ENCODE measurements at places on chromosomes 5 and 9.

DNA sequence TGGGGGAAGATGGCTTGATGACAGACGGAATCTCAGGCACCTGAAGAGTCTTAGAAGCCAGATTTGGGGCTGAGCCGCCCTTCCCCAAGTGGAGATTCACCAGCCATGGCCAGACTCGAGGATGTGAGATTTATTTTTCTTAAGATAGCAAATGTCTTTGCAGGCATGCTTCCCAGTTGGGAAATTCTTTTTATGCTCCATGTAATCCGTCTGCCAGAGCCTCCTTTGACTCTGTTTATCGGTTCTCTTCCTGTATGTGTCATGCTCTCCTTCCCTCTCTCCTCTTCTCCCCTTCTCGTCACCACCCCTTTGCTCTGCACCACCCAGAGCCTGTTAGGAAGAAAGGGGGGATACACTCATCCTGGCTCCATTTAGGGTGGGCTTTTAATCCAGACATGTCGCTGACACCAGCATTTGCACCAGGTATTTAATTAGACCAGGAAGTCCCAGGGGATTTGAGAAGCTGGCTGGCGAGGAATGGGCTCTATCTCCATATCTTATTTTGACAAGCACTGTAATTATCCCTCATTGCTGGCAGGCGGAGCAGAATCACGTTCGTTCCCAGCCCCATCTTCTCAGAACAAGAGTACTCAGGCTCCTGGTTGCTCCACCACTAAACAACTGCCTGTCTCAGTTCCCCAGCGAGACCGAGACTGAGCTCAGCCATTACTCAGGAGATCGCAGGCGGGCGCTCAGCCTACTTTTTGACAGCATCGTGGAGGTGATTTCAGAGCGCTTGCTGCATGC, 50.9 kb downstream of the KCNIP1 start:
- DNase-seq, result no peak

GRCh38 chr5:135189024-135189423, 155.0 kb upstream of the PITX1 start:
- DNase-seq, result no peak

DNA sequence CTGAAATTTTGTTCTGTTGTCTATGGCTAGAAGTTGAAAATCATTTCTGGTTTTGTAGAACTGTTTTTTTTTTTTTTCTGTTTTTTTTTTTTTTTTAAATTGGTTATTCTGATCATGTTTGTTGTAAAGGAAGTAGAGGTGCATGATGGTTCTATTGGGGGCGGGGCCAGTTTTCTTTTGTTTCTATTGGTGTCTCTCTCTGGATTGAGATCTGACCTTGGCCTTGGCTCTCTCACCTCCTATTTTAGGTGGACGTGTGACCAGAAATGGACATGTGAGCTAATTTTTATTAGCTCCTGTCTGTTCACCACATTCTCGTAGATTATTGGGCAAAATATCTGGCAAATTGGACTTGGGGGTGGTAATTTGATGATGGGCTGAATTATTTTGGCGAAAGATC, 3.2 kb downstream of the ZNF618 start:
- no peak for DNase-seq

DNA sequence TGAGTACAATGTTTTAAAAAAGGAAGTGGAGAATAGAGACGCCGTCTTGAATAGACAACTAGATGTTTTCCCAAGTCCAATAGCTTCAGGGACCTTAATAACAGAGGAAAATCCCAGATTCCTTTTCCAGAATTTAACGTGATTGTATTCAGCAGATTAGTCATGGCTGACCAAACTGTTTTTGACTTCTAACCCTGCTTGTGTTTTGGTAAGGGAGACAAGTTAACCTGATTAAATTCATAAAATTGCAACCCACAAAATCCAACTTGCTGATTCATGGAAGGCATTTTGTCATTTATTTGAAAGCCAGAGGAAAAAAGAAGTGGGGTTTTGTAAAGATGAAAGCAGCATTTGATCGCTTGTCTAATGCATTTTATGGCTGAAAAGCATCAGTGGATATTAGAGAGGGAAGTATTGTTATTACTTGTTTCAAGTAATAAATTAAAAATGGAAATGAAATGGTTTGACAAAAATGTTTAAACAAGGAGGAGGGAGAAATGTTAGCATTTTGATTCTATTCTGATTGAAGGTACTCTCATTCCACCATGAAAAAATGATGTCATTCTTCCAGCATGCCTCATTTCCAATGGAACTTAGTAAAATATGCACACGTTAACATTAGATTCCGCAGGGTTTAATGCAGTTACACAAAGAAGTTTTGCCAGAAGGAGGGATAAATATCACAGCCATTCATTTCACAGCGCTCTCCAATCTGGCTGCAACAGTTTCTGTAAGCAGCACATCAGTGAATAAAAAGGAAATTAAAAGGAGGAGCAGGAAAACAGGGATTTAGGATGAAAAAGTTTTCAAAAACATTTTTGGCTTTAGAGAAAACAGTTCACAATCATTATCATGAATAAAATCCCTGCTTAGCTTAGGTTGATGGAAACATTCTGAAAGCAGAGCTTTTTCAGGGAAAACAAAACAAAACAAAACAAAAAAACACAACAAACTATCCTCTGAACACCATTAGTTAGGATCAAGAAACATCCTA, 314.7 kb downstream of the PRR16 start:
- no peak for DNase-seq

DNA sequence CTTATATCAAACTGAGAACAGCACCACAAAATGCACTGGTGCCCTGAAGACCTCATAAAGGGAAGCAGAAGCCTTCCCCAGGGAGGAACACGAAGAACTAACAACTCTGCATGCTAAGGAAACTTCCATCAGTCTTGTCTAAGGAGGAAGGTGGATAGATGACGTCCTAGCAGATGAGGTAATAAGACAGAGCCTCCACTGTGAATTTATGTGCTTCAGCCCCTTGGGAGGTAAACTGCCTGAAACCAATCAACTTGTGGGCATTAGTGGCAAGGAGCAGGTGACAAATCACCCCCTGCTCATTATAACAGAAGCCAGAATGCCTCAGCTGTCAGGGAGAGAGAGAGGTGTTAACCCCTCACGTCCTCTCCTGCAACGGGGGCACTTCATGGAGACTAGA, 48.9 kb upstream of the SPIN1 start:
- DNase-seq, result no peak

DNA sequence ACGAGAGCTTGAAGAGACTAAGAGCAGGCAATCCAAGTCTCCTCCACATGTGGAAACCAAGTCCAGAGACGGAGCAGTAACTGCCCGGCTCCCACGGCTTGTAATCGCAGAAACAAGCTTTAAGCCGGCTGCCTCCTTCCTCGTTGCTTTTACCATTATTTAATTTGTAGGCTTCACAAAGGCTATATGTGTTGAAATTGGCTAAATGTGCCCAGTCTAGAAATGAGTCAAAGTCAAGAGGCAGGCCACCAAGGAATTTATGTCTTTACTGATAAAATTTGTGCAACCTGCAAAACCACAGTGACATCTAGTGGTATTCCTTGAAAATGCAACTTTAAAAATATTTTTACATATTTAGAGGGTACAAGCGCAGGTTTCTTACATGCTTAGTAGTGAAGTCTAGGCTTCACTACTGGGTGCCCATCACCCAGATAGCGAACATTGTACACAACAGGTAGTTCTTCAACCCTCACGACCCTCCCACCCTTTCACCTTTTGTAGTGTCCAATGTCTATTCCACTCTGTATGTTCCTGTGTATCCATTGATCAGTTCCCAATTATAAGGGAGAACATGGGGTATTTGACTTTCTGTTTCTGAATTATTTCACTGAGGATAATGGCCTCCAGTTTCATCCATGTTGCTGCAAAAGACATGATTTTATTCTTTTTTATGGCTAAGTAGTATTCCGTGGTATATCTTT, 33.5 kb upstream of the EBF1 start:
- no peak for DNase-seq

- no peak for DNase-seq
Observed at GRCh38 chr9:28774433-28775235, 1201.4 kb upstream of the C9orf72 start.

DNA sequence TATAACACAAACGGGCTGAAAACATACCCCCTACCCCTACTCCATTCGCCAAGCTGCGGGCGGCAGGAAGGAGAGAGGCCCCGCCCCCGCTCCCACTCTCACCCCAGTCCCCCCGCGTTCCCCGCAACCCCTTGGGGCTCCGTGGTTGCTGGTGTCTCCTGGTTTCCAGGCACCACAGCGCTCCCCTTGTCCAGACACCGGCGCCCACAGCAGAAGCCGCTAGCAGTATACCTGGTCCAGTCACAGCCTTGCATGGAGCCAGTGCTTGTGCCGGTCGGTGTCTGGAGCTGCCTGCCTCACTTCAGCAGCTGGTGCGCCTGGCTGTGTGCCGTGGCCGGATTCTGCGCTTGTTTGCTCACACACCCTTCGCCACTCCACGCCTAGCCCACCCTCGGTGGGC, 240.5 kb upstream of the DAB2 start:
- no peak for DNase-seq

- DNase-seq, result no peak
Observed at GRCh38 chr5:150137168-150137957, 18.3 kb downstream of the PDGFRB start.

DNA sequence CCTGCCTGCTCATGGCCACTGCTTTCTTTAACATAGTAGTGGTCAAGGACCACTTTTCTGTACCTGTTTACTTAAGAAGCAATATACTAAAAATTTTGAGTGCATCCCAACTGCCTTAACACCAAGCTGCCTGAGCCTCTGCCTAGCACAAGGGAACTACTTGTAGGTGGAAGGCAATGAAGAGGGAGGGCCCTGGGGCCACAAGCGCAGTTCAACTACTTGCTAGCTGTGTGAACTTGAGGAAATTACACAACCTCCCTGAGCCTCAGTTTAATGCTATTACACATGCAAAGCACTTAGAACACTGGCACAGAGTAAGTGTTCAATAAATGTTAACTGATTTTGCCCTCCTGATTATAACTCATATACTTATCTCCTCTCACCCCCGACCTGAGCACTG, 6.3 kb downstream of the ARL15 start:
- DNase-seq, result no peak

- no peak for DNase-seq
Observed at GRCh38 chr5:150780187-150780692, 1.7 kb downstream of the SMIM3 start.

GRCh38 chr5:105501315-105501714, 1938.7 kb upstream of the NUDT12 start:
- DNase-seq, result no peak
